Adrenal gland (tissue), 19 donors: ENCODE measurements at places on chromosomes 16 and 17. TPM values are rescaled to one million over a fixed set of nuclear protein-coding genes. Genes with fewer than 3 reads are reported as not detected.
A peak's percentile ranks its signal among the peaks of the same experiment; 100 is the strongest.

- H3K4me1 ChIP-seq, result no peaks in the 10 kb centered on the region
- H3K36me3 ChIP-seq, result no peaks in the 10 kb centered on the region
- no peak overlapping the region for H3K27ac ChIP-seq
- H3K4me3 ChIP-seq, result no peak overlapping the region
Measured at GRCh38 chr16:19186408-19186807, 18.4 kb downstream of the SYT17 start.

DNA sequence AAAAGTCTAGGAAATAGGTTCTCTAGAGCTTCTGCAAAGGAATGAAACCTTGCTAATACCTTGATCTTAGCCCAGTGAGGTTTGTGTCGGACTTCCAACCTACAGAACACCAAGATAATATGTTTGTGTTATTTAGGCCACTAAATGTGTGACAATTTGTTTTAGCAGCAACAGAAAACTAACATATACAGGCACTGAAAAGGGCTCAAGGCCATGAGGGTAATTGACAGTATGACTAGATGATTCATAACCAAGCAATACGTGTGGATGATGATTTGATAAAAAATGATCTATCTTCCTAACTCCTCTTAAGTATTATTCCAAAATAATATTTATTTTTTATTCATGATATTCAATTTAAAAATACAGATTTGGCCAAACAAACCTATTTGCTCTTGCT, 27.7 kb upstream of the MED13 start:
- no peak for DNase-seq
- no peak overlapping the region for H3K27ac ChIP-seq
- no peaks in the 10 kb centered on the region for H3K36me3 ChIP-seq
- peaks cover 5% of the 10 kb centered on the region for H3K4me1 ChIP-seq

DNA sequence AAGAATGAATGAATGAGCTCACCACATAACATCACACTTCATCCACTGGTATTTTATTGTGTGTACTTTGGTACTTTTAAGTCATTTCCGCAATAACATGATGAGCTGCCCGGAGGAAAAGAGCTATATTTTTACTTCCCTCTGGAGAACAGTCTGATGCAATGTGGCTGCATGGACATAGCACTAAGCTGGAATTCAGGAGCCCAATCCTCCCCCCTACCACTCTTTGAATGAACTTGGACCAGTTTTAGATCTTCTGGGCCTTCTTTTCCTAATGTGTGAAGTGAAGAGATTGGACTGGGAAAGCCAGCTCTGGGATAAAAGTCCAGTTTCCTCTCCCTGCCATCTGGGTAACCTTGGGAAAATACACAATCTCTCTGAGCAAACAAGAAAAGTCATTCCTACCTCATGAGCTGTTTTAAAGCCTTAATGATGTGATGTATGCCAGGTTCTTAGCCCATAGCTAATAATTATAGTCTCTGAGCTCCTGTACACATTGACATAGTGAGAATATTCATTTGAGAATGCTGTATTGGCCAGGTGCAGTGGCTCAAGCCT, 79.3 kb downstream of the ABCC12 start:
- DNase-seq, result no peak
- no peaks in the 10 kb centered on the region for H3K36me3 ChIP-seq
- no peak overlapping the region for H3K27ac ChIP-seq
- no peaks in the 10 kb centered on the region for H3K27me3 ChIP-seq
- H3K4me1 ChIP-seq, result no peaks in the 10 kb centered on the region
- H3K4me3 ChIP-seq, result no peak overlapping the region

GRCh38 chr16:70331588-70332358, 14.9 kb upstream of the DDX19A start:
- no peak overlapping the region for H3K4me3 ChIP-seq
- no peaks in the 10 kb centered on the region for H3K4me1 ChIP-seq
- H3K27ac ChIP-seq, result no peak overlapping the region
- H3K36me3 ChIP-seq, result no peaks in the 10 kb centered on the region
- no peaks in the 10 kb centered on the region for H3K27me3 ChIP-seq

GRCh38 chr16:51445250-51445649, 294.2 kb upstream of the SALL1 start:
- H3K36me3 ChIP-seq, result no peaks in the 10 kb centered on the region
- no peak for DNase-seq
- H3K4me3 ChIP-seq, result no peak overlapping the region
- no peak overlapping the region for H3K27ac ChIP-seq

DNA sequence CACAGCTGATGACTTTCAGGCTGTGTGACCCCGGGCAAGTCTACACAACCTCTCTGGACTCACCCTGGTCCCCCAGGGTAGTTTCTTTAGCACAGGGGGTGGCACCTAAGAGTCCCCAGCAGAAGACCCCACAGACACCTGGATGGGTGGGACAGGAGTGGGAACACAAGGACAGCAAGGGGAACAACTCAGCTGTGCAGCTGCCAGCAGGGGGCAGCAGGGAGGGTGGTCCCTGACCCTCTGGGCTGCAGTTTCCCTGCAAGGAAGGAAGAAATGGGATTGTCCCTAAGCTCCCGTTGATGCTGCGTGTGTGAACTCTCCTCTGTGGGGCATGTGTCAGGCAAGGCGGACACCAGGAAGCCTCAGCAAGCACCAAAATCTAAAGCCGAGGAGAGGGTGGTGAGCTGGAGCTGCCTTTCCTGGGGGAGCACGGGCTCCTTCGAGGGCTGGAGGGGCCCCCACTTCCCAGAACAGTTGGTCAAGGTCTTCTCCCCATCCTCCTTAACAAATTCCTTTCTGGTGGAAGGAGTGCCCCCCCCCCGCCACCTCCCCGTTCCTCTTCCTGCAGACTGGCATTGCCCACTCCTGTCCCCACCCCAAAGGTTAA, 24.1 kb upstream of the CDH5 start:
- no peaks in the 10 kb centered on the region for H3K27me3 ChIP-seq
- H3K36me3 ChIP-seq, result no peaks in the 10 kb centered on the region
- H3K4me3 ChIP-seq, result no peak overlapping the region
- no peak for DNase-seq
- H3K4me1 ChIP-seq, result no peaks in the 10 kb centered on the region

DNA sequence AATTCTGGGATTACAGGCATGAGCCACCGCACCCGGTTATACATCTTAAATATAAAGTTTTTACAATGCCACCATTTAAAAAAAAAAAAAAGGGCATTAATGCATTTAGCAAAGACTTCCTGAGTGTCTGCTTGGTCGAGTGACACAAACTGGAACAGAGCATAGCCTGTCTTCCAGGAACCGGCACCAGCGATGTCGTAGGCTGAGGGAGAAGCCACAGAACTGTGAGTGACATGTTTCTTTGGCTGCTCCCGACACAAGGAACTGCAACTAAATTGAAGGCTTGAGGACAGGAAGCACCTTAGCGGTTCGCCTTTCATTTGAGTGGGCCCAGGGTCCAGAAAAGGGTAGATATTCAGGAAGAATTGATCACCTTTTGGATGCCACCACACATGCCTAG, 717.8 kb downstream of the MAF start:
- H3K4me1 ChIP-seq, result no peaks in the 10 kb centered on the region
- no peak overlapping the region for H3K27ac ChIP-seq
- H3K27me3 ChIP-seq, result no peaks in the 10 kb centered on the region
- no peak for DNase-seq
- H3K36me3 ChIP-seq, result no peaks in the 10 kb centered on the region
- H3K4me3 ChIP-seq, result no peak overlapping the region

DNA sequence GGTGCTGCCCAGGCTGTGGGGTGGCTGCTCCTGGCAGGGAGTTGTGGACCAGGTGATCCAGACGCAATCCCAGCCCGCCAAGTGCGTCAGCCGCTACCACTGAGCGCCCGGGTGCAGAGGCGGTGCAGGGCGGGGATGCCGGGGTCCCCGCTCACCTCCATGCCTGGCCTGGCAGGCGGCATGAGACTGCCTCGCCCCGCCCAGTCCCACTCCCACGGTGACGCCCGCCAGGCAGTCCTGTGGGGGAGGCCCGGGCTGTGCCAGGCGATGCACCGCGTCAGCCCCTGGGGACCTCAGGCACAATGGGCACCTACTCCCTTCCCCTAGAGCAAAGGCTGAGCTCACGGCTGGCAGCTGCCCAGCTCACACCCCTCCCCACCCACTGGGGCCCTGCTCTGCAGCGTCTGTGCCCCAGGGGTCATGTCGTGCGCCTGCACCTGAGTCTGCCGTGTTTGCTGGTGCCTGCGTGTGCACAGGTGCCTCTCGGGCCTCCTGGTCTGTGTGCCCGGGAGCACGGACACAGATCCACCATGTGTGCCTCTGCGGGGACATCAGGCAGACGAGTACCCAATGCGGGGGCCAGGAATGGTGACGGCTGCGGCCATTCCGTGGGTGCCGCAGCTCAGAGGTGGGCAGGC, 5.3 kb downstream of the RPUSD1 start:
- no peak for DNase-seq
- H3K4me1 ChIP-seq, result peaks cover 15% of the 10 kb centered on the region
- H3K36me3 ChIP-seq, result peaks cover 11% of the 10 kb centered on the region
- H3K27ac ChIP-seq, result no peak overlapping the region

DNA sequence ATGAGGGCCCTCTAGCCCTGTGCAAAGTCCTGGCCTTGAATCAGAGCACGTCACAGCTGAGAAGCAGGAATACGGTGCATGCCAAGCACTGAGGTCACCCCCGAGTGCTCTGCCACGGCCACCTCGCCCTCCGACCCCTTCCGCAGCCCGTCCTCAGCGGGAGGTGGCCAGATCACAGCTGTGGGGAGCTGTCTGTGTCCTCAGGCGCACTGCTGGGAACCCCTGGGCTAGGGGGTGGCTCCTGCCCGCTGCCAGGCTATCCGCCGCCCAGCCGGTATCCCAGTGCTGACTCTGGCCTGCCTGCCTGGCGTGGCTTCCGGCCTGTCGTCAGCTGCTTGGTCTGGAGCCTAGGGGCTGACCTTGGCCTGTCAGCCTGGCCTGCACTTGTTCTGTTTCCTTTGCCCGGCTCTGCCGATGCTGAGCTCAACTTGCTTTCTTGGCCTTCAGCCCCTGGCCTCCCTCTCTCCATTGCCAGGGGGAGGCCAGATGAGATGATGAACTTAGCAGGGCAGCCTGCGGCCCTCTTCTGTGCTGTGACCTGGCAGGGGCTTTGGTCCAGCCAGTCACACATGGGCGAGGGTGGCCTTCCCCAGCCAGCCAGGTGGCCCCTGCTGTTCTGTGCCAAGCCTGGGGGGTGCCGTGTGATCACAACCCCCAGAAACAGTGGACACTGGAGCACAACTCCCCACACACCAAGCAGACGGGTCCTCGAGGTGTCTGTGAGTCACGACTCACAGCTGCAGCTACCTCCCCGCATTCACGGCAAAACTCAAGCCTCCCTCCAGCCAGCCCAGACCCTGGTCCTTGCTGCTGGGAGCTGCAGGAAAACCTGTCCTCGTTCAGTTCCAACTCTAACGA, 77.3 kb downstream of the ZDHHC7 start:
- H3K27ac ChIP-seq, result no peak overlapping the region
- no peaks in the 10 kb centered on the region for H3K27me3 ChIP-seq
- H3K36me3 ChIP-seq, result no peaks in the 10 kb centered on the region
- DNase-seq, result peak; percentile 95
- peaks cover 20% of the 10 kb centered on the region for H3K4me1 ChIP-seq

DNA sequence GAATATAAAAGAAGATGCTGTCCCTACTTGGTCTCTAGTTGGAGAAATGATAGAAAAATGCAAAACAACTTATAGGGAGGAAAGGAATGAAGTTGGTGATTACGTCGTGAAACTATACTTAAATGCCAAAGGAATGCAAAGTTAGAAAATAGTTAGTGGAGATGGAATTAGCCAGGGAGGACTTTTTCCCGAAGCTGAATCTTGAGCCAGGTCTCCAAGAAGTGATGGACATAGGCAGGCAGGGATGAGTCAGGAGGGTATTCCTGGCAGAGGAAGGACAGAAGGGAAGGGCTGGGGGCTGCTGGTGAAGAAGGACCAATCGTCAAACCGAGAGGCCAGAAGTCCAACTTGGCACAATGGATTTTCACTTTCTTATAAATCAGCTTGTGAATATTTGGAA, 1.8 kb downstream of the SNTB2 start:
- no peak for DNase-seq
- no peak overlapping the region for H3K27ac ChIP-seq
- no peaks in the 10 kb centered on the region for H3K27me3 ChIP-seq
- peaks cover 36% of the 10 kb centered on the region for H3K4me1 ChIP-seq
- H3K4me3 ChIP-seq, result no peak overlapping the region

DNA sequence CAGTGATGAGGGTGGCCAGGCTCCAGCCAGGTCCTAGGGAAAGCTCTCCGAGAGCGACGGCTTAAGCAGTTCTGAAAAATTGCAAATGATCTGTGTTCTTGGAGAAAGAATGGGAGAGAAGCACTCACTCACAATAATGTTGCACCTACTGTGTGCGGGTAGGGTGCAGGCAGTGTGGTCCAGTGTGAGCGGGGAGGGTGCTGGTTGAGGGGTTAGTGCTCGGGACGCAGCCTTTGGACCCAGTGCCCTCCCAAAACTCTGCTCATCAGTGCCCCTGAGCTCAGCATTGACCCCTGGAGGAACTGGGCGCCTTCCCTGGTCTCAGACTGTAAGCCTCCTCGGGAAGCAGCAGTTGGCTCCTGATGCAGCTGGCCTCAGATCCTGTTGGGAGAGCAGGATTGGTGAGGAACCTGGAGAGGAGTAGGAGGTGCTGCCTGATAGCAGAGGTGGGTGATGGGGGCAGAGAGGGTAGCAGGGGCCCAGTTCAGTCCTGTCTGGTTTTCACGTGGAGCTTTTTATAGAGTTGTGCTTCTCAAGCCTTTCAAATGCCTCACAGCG, 23.6 kb upstream of the ZNF750 start:
- H3K27me3 ChIP-seq, result no peaks in the 10 kb centered on the region
- no peaks in the 10 kb centered on the region for H3K36me3 ChIP-seq
- no peak overlapping the region for H3K27ac ChIP-seq
- peaks cover 28% of the 10 kb centered on the region for H3K4me1 ChIP-seq
- H3K4me3 ChIP-seq, result no peak overlapping the region

GRCh38 chr16:79836144-79836543, 235.6 kb upstream of the MAF start:
- H3K36me3 ChIP-seq, result no peaks in the 10 kb centered on the region
- DNase-seq, result no peak
- H3K27ac ChIP-seq, result no peak overlapping the region
- H3K4me3 ChIP-seq, result no peak overlapping the region
- no peaks in the 10 kb centered on the region for H3K27me3 ChIP-seq

GRCh38 chr16:7161891-7162290, 170.8 kb upstream of the RBFOX1 start:
- no peak overlapping the region for H3K4me3 ChIP-seq
- no peaks in the 10 kb centered on the region for H3K36me3 ChIP-seq
- no peaks in the 10 kb centered on the region for H3K4me1 ChIP-seq
- H3K27ac ChIP-seq, result no peak overlapping the region

The PIPOX gene
- total RNA-seq, result 1.7 TPM

The GLOD4 gene
- 107 TPM for total RNA-seq

The OR1D5 gene
- not detected for total RNA-seq

The ABCC6 gene
- total RNA-seq, result 3.7 TPM

The GNG13 gene
- not detected for total RNA-seq

The SLC16A5 gene
- 1.3 TPM for total RNA-seq
